Mucosa of descending colon (tissue), 3 donors: ENCODE measurements at places on chromosomes 7 and 10.
A peak's percentile ranks its signal among the peaks of the same experiment; 100 is the strongest.

DNA sequence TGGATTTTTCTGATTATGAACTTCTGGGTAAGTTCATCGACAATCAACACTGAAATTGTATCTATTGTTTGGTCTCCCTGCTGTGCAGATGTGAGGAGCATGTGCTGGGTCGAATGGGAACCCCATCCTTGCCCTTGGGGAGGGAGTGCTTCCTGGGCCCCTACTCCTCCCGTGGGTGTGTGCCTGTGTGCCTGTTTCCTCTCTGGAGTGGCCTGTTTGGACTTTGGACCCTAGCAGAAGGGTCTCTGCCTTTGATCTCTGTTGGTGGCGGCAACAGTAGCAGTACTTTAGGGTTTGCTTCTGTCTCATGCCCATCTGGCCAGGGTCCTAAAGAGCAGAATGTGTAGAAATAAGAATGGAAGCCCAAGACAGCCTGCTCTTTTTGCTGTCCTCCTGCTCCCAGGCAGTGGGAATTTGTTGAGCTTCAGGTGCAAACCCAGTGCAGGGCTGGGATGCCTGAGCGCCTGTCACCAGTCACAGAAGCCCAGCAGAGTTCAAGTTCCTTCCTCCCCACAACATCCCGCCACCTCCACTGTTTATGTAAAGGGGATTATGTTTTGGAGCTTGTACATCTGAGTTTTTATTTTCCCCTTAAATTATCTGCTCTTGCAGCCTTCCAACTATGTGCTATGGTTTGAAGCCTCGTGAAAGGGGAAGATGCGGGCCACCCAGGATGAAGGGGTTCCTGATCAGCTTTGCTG, 1.5 kb upstream of the TACR2 start:
- peak; percentile 63 for DNase-seq

- DNase-seq = no peak
These were observed 34.8 kb downstream of the LUC7L2 start for GRCh38 chr7:139394540-139394939.

DNA sequence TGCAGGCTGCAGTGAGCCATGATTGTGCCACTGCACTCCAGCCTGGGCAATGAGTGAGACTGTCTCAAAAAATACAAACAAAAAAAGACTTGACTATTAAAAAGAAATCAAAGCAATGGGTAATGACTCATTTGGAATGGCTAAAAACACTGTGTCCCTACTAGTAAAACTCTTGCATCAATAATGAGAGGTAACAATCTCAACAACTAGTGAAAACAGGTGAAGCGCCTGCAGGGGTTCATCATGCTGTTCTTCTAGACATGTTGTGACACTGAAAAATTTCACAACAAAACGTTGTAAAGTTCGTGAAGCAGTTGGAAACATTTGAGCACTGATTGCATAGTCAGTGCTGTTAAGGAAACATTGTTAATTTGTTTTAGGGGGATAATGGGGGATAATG, 26.9 kb upstream of the SLC29A4 start:
- DNase-seq = no peak

DNA sequence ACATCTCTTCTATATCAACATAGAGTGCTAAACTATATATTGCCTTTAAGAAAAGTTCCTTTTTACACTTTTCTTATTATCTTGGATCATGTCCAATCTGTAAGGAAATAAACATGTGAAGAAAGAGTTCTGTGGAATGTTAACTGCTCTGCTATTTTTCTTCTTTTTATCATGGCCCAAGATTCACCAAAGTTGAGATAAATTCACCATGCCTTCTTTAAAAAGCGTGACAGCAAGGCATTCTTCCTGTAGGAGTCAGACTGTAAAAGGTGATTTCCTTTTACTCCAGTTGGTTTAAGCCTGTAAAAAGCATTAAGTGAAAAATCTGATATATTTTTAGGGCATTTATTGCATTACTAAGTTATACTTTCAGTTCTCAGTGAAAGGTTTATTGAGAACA, 165.7 kb upstream of the FZD1 start:
- no peak for DNase-seq

DNA sequence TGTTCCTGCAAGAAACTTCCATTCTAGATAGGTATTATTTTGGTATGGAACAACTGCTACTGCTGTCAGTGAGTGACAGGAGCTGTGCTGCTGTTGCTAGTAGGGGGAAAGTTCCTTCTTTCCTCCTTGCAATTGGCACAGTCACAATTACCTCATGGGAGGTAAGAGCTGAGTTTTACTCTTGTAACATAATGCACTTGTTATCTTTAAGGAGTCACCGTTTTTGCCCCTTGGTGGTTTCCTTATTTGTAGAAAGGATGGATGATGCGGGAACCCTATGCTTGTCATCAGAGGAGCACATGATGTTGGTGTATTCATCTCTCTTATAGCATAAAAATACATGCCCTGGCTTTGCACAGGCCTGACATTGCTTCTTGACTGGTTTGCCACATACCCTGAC, 234.7 kb upstream of the NPY start:
- no peak for DNase-seq

DNA sequence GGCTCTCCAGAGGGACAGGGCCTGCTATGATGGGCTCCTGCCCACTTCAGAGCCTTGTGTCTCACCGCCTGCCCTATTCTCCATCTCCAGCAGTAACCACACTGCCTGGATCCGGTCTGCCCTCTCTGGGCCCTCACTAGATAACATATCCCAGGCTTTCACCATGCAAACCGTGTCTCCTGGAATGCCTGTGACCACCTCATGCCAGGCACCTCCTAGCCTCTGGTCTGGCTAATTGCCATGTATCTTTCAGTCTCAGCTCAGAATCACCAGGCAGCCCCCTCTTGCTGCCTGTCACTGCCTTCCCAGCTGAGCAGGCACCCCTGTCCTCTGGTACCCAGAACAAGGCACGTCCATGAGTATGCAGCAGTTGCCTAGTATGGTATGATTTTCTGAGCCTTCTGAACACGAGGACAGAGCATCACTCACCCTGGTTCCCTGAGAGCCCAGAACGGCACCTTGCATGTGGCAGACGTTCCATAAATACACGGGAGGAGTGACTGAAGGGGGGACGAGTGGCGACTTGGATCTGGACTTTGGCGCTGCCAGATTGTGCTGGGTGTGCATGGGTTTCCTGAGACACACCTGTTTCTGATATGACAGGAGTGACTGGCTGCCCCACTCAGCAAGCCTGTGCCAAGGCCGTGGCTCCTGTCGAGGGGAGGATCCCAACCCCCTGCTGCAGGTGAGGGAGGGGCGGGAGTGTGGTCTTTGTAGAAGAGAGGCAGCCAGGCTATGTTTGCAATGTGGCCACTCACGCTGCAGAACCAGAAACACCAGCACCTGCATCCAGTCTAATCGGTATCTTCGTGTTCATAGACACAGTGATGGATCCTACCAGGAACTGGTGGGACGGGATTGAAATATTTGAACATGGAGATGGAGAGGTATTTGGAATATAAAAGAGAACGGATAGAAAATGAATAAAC, 95.2 kb downstream of the VOPP1 start:
- DNase-seq = no peak

- no peak for DNase-seq
These were observed 146.1 kb upstream of the TMEM196 start for GRCh38 chr7:19919261-19920095.

DNA sequence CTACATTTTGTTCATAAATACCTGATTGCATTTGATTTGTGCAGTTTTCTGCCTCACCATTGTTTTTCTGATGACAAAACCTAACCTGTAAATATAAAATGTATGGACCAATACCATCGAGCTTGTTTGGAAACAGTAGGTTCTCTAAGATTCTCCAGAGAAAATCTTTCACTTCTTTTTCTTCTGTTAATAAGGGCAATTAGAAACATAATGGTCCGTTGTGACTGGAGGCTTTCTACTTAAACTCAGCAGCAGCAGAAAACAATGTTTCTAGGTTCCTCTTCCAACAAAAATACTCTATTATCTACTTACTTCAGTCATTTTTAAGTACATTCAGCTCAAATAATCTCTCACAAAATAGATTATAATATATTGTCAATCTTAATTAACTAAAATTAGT, 601.5 kb downstream of the PHTF2 start:
- DNase-seq = no peak

DNA sequence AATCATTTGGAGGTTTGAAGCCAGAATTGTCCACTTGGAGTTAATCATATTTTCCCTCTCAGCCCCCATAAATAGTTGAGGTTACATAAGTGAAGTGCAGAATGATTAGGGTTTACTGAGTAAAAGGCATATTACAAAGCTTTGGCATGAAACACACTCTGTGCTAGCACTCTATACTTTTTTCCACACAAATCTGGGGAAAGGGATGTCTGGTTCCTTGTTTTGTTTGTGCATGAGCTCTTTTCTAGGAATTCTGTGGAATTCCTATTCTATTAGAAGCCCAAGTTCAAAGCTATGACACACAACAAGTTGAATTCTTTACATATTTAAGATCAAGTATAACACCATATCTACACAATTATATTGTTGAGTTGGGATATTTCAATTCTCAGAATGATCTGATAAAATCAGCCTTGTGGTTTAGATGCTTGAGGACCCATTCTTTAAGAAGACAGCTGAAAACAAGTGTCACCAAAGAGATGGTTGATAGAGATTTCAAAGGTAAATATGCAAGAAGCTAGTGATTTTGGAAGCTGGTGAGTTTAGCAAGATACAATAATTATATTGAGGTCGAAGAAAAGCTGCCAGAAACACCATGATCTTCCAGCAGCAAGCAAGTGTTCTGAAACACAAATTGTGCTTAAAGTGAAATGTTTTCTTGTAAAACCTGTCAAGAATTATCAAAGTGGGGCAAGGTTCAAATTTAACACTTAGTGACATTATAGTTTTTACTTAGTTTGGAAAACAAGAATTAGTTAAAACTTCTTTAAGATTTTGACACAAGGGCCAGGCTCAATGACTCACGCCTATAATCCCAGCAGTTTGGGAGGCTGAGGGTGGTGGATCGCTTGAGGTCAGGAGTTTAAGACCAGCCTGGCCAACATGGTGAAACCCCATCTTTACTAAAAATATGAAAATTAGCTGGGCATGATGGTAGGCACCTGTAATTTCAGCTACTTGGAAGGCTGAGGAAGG, 122.6 kb downstream of the INHBA start:
- no peak for DNase-seq
